DMS153 (cell line): ENCODE measurements at places on chromosomes 7 and 10.

- DNase-seq = no peak
Observed at GRCh38 chr10:119461923-119462322, 80.6 kb downstream of the RGS10 start.

- DNase-seq = no peak
Observed at GRCh38 chr10:67127441-67127840, 201.6 kb downstream of the LRRTM3 start.

GRCh38 chr7:128025819-128026218, 5.4 kb downstream of the LRRC4 start:
- DNase-seq = no peak

- no peak for DNase-seq
Observed at GRCh38 chr7:42395607-42396006, 158.6 kb upstream of the GLI3 start.

GRCh38 chr10:91307489-91307888, 87.0 kb downstream of the PCGF5 start:
- no peak for DNase-seq

GRCh38 chr10:86250399-86250798, 116.2 kb downstream of the GRID1 start:
- DNase-seq = no peak

- no peak for DNase-seq
Observed at GRCh38 chr10:48523212-48523819, 81.6 kb downstream of the ARHGAP22 start.

DNA sequence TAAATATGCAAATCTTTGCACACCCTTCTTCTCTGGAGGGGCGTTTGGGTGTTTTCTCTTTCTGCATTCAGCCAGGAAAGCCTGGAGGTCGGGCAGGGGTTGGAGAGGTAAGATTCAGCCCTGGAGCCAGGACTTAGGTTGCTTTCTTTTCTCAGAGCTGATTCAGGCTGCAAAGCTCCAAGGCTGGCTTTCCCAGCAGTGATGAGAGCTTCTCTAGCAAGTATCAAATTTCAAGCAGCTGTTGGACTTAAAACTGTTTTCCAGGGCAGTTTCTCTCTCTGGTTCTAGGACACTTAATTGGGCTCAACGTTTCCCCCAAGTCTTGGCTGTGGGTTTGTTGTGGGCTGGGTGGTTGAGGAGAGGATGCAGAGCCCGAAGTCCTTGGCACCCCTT, 608 bp downstream of the AKR1B10 start:
- DNase-seq = no peak

- no peak for DNase-seq
Observed at GRCh38 chr7:26365901-26366275, 74.2 kb downstream of the SNX10 start.

DNA sequence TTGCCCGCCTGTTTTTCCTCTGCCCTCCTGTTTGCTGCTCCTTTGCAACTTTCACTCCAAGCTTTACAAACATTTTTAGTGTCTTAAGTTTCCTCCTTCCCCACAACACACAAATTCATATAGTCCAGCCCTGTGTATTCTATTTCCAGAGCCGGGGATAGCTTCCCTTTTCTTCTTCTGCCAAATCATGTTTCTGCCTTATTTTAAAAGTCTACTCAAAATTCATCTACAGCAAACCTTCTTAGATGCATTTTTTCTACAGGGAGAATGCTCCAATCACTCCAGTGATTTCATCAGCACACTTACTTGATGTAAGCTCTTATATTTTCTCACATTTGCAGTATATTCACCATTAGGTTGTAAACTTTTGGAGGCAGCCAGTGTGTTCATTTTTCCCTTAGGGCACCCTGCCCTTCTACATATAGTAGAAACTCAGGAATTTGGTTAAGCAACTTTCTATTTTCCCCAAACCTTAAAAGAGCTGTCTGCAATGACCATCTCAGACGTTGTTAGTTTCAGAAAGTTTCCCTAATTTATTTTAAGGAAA, 12.4 kb upstream of the ACTA2 start:
- DNase-seq = no peak

GRCh38 chr10:43212043-43212721, 54.7 kb downstream of the RASGEF1A start:
- DNase-seq = no peak

- no peak for DNase-seq
Observed at GRCh38 chr10:117004227-117005025, 561 bp downstream of the SHTN1 start.

DNA sequence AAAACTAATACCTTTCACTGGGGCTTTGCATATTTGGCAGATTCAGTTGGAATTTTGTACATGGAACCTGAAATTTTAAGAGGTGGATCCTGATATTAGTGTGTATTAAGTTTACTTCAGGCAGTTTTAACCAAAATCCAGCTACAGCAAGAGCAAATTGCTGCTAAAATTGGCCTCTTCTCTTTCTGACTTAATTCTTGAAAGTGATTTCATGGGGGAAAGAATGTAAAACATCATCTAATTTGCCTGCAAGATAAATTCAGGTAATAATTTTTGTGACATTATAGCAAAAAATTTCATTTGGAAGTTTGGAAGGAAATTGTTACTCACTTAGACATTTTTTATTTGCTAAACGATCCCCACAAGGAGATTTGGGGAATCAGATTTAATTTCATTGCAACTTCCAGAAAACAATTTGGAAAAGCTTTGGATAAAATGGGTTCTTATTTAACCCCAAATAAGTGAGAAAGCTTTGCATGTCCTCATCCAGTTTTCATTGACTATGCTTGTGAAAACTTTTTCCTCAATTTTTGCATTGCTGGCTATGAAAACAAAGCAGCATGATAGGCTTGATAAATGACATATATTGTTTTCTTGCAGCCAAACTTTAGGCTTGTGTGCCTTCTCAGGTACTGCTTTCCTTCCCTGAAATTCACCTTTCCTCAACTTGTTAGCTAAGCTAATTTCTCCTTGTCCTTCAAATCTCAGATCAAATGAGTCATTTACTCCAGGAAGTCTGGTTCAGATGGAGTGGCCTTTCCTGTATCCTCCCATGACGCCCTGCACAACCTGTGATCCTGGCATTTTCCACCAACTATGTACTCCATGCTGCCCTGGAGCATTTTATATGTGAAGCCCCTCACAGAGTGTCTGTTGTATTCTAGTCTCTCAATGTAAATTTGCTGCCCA, 27.4 kb upstream of the ZNF438 start:
- no peak for DNase-seq

GRCh38 chr10:11663763-11664555, 52.5 kb upstream of the USP6NL start:
- DNase-seq = no peak

DNA sequence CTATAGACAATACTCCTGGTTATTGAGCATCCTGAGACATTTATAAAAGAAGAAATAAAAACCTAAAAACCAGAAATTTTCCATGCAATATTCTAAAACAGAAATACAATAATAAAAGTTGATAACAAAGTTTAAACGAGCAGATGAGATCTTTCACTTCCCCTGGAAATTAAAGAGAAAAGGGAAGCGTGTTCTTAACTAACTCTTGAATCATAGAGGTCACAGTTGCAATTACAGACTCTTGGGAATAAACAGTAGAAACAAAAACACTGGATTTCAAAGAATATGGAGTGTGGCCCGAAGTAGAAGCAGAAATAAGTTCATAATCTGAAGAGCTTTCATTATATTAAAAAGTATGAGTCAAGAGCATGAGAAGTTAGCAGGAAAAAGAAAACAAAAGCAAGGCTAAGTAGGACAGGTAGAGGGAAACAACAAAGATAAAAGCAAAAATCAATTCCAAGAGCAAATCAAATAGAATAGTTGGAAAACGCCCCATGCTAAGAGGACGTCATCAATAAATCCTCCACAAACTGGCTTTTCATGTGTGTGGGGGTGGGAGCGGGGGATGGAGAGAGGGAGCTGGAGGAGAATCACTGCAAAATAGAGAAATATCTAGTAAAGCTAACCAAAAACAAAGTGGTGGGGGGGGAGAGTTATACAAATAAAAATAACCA, 55.2 kb upstream of the C10orf71 start:
- no peak for DNase-seq

- DNase-seq = no peak
Observed at GRCh38 chr10:132654121-132654571, 116.6 kb downstream of the INPP5A start.

DNA sequence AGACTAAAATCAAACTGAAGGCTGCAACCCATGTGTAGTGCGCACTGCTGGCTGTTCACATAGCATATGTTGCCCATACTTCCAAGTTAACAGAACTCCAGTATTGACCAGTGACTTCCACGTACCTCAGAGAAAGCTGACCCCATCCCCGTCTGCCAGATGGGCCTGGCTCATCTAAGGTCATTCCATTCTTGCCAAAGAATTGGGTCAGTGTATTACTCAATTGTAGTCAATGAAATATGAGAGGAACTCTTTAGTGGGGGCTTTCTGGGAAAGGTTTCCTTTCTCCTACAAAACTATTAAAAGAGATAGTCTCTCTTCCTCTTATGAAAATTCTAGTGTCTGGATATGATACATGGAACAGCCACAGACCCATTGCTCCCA, 238.6 kb downstream of the COBL start:
- DNase-seq = no peak

GRCh38 chr10:94200146-94200837, 162.4 kb downstream of the NOC3L start:
- no peak for DNase-seq
